Kidney epithelial cell (primary cell): ENCODE measurements at places on chromosomes 4 and X.

DNA sequence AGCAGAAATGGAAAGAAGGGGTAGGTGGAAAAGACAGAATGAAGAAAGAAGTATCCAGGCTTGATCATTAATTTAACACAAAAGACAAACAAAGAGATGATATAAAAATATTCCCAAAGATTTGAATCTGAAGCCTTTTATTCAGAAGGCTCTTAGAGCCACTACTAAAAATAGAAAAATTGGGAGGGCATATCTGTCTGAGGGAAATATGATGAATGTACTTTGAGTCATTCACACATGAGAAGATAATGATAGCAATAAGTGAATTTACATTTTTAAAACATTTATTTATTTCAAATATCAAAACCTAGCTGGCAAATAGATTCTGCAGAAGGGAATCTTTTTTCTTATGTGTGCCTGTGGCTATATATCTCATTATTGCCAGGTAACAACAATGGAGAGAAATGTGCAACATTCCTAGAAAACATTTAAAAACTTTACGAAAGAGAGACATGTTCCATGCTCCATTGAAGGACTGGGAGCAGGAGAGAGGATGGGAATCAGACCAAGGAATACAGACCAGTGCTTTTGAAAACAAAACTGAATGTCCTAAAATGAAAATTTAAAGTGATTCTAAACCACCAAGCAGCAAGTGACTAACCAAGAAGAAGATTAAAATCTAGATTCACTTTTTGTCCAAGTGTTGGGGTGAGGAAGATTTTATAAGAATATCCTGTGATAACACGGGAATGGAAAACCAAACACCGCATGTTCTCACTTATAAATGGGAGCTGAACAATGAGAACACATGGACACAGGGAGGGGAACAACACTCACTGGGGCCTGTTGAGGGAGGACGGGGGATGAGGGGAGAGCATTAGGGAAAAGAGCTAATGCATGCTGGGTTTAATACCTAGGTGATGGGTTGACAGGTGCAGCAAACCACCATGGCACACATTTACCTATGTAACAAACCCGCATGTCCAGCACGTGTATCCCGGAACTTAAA, 41.2 kb downstream of the ANXA5 start:
- no peak for DNase-seq

- no peak for DNase-seq
Measured at GRCh38 chr4:26793735-26794134, 66.9 kb upstream of the STIM2 start.

- no peak for DNase-seq
Measured at GRCh38 chr4:179634862-179635261, 2192.6 kb upstream of the AGA start.

- DNase-seq: no peak
Measured at GRCh38 chrX:86714441-86714840, 566.2 kb downstream of the DACH2 start.

DNA sequence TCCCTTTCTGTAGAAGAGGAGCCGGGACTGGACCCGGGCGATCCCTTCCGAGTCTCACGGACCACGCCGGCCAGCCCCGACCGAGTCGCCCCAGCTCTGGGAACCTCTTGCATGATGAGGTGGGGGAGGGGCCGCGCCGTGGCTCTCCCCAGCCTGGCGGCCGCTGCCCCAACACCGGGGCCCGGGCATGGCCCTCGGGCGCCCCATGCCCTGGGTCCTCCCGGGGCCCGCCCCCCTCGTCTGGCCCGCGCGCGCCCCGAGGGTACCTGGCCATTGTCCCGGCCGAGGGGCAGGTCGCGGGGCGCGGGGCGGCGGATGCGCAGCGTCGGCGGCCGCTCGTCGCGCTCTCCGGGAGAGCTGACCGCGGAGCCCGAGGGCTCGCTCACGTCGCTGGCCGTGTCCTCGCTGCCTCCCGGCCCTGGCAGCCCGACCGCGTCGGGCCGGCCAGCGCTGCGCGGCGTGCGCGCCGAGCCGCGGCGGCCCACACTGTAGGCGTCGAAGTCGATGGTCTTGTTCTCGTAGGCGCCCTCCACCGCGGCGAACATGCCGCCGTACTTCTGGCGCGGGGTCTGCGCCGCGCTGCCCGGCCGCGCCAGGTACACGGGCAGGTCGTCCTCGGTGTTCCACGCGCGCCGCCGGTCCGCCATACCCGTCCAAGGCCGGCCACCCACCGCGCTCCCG, 423 bp downstream of the CRMP1 start:
- no peak for DNase-seq

DNA sequence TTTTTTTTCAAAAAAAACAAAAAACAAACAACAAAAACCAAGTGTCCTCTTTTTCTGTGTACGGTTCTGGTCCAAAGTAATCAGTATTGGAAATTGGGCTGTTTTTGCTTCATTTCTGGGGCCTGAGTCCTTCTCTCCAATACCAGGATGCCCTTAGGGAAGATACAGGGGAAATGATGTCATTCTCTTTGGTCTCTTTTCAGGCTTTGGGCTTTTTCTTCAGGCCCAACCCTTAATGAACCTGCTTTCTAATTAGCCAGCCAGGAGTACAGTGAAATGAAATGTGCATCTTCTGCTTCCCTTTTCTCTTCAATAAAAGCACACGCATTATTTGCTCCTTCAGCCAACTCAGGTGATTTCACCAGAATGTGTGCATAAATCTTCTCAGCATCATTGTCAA, 52.6 kb upstream of the RBPJ start:
- no peak for DNase-seq

GRCh38 chr4:74367656-74368290, 2.8 kb downstream of the EREG start:
- DNase-seq: no peak

DNA sequence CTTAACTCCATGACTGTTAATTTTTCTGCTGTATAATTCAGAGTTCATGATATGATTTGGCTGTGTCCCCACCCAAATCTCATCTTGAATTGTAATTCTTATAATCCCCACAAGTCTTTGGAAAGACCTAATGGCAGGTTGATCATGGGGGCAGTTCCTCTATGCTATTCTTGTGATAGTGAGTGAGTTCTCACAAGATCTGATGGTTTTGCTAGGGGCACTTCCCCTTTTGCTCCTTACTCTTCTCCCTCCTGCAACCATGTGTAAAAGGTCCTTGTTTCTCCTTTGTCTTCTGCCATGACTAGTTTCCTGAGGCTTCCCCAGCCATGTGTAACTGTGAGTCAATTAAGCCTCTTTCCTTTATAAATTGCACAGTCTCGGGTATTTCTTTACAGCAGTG, 1751.9 kb downstream of the ARAP2 start:
- no peak for DNase-seq

- no peak for DNase-seq
Measured at GRCh38 chr4:86633854-86634253, 39.7 kb downstream of the PTPN13 start.

- no peak for DNase-seq
Measured at GRCh38 chr4:8874003-8874895, 2.6 kb upstream of the HMX1 start.

DNA sequence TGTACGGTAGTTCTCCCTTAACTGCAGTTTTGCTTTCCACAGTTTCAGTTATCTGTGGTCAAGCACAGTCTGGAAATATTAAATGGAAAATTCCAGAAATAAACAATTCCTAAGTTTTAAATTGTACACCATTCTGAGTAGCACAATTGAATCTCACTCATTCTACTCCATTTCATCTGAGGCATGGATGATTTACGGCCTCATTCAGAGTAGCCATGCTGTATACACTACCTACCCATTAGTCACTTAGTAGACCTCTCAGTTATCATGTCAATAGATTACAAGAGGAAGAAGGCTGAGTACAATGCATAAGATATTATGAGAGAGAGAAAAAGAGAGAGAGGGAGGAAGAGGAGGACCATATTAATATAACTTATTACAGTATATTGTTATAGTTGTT, 77.5 kb downstream of the ENOX2 start:
- DNase-seq: no peak

DNA sequence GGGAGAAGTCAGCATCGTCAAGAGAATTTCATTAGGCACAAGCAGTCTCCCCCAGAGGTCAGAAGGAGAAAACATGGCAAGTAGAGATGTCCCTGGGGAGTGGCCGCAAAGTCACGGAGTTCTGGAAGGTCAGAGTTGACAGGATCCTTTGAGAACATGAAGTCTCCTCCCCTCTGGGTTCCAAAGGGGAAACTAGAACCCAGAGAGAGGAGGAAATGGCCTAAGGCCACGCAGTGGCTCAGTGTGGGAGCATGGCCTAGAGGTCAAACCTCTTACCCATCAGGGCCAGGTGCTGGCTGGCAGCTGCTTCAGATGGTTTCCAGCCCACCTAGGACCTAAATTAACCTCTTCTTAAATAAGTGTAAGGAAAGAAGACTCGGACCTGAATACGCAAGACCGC, 884 bp downstream of the IDH3G start:
- no peak for DNase-seq

DNA sequence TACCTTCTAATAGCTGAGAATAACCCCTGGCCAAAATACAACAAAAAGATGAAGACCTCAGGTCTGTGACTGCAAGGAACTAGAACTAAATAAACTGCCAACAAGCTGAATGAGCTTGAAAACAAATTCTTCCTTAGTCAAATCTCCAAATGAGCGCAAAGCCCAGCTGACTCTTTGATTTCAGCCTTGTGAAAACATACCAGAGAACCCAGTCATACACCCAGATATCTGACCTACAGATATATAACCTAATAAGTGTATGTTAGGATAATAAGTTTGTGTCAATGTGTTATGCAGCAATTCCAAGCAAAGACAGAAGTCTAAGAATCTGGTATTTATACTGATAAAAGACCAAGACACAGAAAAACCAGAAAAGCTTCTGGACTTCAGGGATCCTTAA, 38.0 kb upstream of the ADGRL3 start:
- no peak for DNase-seq

- DNase-seq: no peak
Measured at GRCh38 chrX:149199734-149200133, 305.4 kb downstream of the IDS start.

DNA sequence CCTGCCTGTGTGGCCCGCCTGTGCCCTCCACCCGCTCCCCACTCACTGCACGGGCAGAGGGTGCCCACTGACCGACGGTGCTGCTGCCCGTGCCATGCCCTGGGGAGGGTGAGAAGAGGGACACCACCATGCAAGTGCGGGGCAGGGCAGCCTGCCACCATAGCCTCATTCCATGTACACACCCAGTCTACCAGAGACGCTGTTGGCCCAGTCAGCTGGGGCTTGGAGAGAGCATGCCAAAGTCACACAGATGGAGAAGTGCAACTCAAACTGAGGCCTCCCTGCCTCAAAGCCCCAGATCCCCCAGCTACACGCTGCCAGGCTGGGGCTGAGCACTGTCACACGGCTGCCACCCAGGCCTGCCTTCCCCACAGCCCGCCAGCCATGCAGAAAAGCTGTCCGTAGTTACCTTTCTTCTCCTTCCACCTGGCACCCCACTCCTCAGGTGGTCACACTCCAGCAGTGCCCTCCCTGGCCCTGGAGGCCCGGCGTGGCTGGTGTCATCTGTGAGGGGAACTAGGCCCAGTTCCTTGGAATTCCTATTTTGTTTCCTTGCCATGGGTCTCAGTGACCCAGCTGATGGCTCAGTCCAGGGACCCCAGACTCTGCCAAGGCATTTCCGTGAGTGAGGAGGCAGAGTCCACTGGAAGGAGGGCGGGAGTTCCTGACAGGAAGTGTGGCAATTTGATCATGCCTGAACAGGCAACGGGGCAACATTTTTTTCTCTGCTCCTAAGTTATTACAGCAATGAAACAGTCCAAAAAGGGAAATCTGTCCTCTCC, at the start of gene SLC2A9:
TSS of gene SLC2A9 (minus strand) at position 627 of the 782 bp plus-strand sequence. CDS start at position 559, 68 bp downstream.
- no peak for DNase-seq

GRCh38 chrX:150165776-150166610, 197.1 kb upstream of the MAMLD1 start:
- no peak for DNase-seq

- DNase-seq: no peak
Measured at GRCh38 chr4:184237612-184238011, 19.9 kb upstream of the ENPP6 start.

- DNase-seq: no peak
Measured at GRCh38 chr4:182301736-182302135, 58.5 kb downstream of the TENM3 start.

GRCh38 chr4:76028350-76028765, 5.1 kb upstream of the CXCL10 start:
- DNase-seq: no peak

- DNase-seq: no peak
Measured at GRCh38 chrX:44319550-44319949, 23.9 kb downstream of the EFHC2 start.

DNA sequence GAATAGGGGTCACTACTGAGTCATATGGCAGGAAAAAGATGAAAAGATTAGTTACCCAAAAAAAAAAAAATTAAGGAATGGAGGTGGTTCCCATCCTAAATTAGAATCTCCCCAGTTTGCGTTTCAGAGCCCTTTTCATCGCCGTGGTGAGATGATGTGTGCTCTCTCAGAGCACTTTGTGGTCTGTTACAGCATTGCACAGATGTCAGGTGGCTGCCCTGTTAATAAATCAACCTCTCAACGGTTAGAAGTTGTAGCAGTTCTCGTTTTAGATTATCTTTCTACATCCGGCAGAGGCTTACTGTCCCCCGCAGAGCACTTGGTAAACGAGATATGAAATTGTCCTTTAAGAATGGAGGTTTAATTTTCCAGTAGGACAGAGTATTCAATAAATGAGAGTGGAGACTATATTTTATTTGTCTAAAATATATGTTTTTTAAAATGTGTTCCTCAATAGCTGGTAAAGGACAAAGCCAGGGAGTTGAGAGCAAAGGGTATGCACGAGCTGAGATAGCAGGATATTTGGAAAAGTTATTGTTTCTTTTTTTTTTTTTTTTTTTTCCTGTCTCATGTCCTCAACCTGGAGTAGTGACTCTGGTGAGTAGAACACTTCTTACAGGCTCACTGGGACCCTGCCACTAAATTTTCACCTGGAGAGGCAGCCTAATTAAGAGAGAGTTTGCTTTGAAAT, 26.9 kb downstream of the AFF1 start:
- DNase-seq: peak; percentile 58

DNA sequence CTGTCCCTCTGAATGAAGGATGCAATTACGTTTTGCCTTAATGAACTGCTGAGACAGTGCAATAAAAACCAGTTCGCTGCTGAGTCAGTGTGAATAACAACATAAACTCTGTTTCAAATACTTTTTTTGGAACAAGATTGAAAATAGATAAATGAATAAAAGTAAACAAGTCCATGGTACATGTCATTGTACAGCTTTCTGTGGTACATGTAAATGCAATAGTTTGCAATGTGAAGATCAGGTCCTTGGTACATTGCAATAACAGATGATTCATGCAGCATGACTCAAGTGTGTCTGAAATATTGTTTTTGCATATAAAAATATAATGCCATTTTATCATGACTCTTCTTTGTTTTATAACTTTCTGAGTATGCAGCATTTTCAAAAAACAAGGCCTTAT, 193.4 kb upstream of the PACRGL start:
- DNase-seq: no peak

GRCh38 chr4:23706972-23707651, 182.7 kb downstream of the PPARGC1A start:
- no peak for DNase-seq

DNA sequence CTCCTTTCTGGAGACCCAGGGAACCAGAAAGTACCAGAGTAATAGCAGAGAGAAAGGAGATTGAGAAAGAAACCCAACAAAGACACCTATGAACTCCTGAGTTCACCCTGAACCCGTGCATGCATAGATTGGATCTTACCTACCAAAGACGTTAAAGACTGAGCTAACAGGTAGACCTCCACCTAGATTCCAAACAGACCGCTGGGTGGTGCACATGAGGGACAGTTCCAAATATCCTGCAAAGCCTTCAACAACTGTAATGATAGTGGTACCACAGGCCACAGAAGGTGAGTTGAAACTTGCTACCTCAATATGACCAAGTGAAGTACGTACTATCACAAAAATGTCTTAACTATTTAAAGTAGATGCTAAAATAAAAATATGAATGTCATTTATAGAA, 34.0 kb upstream of the NR0B1 start:
- no peak for DNase-seq

GRCh38 chr4:156838761-156839160, 132.8 kb downstream of the PDGFC start:
- DNase-seq: no peak
